ENCODE measurements at places on chromosomes 4 and X.

DNA sequence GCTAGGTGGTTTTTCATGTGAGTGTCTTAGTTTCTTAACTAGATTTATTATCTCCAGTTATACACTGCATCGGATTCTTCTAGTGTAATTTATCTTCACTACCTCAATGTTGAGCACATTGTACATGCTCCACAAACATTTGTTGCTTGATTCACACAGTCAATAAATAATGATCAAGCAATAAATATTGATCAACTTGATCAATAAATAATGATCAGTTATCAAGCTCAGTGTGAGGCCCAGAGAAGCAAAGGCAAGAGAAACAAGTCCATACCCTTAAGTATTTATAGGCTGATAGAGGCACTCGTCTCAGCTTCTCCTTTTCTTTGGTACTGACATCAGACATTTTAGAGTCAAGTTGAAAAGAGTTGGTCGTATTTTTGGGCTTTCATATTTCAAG is 5.1 kb upstream of the VBP1 start:
- no peak for DNase-seq

DNA sequence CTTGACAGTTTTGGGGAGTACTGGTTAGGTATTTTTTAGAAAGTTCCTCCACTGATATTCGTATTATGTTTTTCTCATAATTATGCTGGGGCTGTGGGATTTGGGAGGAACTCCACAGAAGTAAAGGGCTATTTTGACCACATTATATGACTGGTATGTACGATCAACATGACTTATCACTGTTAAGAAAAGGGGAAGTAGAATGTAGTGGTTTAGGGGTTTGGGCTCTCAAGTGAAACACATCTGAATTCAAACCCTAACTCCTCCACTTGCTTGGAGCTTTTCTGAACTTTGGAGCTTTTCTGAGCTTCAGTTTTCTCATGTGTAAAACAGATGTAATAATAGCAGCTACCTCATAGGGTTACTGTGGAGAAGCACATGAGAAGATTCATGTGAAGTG is 96.4 kb upstream of the C1GALT1C1 start:
- no peak for DNase-seq

- DNase-seq, result peak; percentile 74
These were observed 177.1 kb downstream of the CBR4 start for GRCh38 chr4:168832763-168833575.

DNA sequence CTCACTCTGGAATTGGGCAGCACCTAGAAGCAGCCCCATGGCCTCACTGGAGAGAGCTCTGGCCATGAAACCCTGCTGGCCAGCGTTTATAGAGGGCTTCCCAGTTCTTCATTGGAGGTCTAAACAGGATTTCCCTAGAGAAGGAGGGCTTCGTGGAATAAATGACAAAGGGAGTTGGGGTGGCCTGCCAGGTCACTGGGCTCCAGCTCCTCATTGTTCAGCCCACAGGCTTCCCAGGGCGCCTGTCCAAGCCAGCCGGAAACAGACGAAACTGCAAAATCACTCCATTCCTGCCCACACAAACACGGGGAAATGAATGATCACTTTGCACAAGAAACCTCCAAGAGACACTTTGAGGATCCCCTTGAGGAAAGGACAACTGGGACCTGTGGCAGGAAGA is 189.7 kb downstream of the TSPAN5 start:
- DNase-seq, result no peak

DNA sequence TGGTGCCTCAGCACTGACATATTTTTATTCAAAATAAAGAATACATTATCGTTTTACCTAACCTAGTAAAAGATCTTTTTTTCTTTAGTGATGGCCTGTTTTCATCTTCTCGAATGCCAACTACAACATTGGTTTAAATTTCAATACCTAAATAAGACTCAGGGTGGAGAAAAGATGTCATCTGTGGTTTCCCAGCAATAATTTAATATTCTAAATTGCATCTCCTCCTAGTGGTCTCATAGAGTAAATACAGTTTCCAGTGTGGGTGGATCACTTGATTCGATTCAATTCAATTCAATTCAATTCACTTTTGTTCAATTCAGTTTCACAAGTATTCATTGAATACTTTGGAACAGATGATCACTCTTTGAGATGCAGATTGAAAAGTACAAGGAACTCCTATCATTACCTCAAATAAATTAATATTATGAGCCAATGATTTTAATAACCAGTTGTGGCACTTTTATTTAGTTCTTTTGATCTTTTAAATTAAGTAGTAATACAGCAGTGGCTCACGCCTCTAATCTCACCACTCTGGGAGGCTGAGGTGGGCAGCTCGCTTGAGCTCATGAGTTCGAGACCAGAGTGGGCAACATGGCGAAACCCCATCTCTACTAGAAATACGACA is 427.2 kb downstream of the FAT4 start:
- DNase-seq, result no peak

GRCh38 chr4:184644553-184645307 is 4.5 kb downstream of the CASP3 start:
- DNase-seq, result no peak

- DNase-seq, result no peak
These were observed 48.4 kb upstream of the PAK3 start for GRCh38 chrX:111047575-111047974.

All from islet precursor cell (in vitro differentiated cells).